Activated naive CD4-positive, alpha-beta T cell treated with anti-CD3 and anti-CD28 coated beads for 36 hours (primary cell): ENCODE measurements at places on chromosomes 4 and X.

DNA sequence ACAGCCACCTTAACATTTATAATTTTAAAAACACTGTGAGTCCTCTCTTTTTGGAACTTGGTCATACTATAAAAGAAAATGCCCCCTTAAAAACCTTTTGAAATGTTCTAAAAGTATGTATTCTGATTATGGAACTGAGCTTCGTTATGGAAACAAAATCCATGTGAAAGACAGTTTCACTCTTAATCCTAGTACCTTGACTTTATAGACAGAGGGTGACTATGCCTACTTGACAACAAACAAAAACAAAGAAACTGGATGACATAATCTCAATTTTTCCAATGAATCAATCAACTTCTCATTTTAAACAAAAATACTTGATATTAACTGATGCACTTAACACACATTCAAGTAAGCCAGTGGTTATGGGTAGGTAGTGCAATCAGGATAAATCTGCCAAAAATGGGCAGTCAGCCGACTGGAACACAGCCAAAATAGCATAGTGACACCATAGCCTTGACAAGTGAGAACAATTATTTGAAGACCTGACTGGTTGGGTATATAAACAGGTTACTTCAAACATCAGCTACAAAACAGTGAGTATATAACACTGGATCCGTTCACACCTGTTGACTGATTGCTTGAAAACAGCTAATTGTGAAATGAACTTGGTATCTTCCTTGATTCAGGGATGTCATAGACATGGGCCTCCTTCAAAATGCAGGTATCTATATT lies 265.5 kb downstream of the PPP3CA start:
- DNase-seq: no peak

DNA sequence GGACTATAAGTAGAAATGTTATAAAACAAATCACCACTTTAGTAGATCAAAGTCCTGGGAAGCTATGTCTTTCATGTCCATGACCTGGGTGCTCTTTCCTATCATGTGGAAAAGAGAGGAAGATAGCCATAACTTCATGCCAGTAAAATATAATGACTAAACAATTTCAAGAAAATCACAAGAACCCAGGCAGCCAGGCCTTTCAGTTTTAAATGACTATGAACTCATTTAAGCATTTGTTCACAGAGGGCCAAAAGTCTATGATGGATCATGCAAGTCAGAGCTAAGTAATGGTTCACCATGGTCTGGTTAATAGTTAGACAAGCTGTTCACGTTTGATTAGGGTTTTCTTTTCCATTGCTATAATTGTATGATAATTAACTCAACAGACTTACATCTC lies 155.8 kb downstream of the PPARGC1A start:
- DNase-seq: no peak

GRCh38 chrX:66634272-66634671 lies 4.6 kb downstream of the EDA2R start:
- DNase-seq: no peak

GRCh38 chr4:2290974-2291704 lies 29.2 kb upstream of the MXD4 start:
- peak; percentile 73 for DNase-seq

GRCh38 chr4:46505131-46505530 lies 115.2 kb upstream of the GABRA2 start:
- DNase-seq: no peak

GRCh38 chr4:41408859-41409593 lies 128.9 kb upstream of the LIMCH1 start:
- DNase-seq: no peak

GRCh38 chr4:184856277-184856609 lies 30.5 kb upstream of the ACSL1 start:
- no peak for DNase-seq

DNA sequence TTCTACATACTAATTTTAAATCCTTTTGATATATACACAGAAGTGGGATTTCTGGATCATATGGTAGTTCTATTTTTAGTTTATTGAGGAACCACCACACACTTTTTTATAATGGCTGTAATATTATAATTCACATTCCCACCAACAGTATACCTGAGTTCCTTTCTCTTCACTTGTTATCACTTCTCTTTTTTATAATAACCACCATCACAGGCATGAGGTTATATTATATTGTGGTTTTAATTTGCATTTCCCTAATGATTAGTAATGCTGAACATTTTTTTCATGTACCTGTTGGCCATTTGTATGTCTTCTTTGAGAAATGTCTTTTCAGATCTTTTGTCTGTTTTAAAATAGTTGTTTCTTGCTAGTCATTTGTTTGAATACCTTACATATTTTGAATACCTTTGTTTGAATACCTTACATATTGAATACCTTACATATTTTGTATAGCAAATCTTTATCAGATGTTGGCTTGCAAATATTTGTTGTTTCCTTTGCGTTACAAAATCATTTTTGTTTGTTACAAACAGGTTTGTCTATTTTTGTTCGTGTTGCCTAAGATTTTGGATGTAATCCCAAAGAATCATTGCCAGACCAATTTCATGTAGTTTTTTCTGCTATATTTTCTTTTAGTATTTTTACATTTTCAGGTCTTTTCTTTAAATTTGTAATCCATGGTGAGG lies 198.5 kb upstream of the KLF8 start:
- no peak for DNase-seq

DNA sequence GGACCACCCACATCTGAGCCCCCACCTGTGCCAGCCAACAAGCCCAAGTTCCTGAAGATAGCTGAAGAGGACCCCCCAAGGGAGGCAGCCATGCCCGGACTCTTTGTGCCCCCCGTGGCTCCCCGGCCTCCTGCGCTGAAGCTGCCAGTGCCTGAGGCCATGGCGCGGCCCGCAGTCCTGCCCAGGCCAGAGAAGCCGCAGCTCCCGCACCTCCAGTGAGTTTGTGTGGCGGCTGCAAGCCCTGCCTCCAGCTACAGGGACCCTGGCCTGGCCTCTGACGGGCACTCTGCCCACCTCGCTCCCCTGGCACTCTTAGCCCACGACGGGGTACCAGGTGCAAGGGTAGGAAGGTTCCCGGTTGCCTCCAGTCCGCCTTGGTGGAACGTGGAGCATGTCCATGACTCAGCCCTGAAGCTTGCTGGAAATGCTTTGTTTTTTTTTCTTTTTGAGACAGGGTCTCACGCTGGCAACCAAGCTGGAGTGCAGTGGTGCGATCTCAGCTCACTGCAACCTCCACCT lies 13.7 kb upstream of the ADD1 start:
- DNase-seq: no peak

DNA sequence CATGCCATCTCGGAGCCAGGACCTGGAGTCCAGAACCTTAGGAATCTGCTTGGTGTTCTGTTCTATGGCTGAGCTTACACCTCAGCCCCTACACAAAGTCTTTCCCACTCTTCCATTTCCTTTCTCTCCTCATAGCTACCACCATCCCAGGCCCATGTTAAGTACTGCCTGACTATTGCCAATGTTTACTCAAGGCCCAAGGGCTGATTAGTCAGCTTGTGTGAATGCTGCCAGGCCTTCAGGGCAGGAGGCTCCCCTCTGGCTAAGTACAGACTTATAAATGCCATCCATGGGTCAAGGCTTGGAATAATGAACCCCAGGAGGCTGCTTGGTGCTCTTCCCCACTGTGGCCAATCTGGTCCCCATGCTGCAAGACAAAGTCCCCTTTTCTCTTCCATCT lies 411.6 kb upstream of the MAGEB18 start:
- DNase-seq: no peak

DNA sequence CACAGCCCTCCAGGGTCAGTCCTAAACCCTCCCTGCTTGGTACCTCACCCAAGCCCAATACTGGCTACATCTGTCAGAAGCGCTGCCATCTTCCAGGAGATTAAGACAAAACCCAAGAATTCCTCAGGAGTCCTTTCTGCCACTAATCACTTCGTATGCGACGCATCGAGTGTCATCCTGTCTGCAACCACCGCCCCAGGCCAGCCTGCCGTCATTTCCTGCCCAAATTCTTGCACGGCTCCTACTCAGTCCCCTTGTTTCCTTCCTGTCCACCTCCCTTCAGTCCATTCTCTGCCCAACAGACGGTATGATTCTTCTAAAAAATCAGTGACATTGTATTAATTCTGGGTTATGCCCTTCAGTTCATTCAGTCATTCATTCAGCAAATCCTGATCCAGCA lies 113.6 kb downstream of the NFKB1 start:
- peak; percentile 53 for DNase-seq

GRCh38 chr4:156190615-156191014 lies 236.9 kb upstream of the CTSO start:
- DNase-seq: no peak

GRCh38 chr4:122827879-122828601 lies 1.4 kb downstream of the FGF2 start:
- DNase-seq: peak; percentile 71

DNA sequence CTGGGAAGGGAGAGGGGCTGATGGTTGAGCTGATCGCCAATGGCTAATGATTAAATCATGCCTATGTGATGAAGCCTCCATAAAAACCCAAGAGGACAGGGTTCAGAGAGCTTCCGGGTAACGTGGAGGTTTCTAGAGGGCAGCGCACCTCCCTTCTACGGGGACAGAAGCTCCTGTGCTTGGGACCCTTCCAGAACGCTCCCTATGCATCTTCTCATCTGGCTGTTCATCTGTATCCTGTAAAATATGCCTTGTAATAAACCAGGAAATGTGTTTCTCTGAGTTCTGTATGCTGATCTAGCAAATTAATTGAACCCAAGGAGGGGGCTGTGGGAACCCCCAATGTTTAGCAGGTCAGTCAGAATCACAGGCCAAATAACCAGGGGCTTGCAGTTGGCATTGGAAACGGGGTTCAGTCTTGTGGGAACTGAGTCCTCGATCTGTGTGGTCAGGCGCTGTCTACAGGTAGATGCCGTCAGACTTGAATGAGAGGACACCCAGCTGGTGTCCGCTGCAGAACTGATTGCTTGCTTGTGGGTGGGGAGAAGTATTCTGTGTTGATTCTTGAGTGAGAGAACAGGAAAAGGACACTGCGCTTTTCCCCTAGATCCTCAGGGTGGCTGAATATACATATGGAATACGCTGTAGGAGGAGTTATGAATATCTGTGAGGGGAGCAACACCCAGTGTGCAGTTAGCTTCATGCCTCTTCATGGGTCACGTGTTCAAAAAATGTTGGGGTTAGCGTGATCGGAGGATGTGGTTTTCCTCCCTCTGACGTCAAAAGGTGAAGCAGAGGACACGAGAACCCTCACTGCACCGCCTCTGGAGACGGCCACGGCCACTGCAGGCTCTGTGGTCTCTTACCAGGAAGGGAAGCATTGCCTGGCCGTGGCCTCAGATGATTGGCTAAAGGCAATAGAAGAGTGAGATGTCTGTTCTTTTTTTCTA lies 29.2 kb downstream of the HTT-AS start:
- DNase-seq: peak; percentile 77

- no peak for DNase-seq
Observed at GRCh38 chr4:100075056-100075455, 115.2 kb downstream of the DDIT4L start.

GRCh38 chr4:122715221-122715620 lies 17.3 kb upstream of the BBS12 start:
- no peak for DNase-seq

DNA sequence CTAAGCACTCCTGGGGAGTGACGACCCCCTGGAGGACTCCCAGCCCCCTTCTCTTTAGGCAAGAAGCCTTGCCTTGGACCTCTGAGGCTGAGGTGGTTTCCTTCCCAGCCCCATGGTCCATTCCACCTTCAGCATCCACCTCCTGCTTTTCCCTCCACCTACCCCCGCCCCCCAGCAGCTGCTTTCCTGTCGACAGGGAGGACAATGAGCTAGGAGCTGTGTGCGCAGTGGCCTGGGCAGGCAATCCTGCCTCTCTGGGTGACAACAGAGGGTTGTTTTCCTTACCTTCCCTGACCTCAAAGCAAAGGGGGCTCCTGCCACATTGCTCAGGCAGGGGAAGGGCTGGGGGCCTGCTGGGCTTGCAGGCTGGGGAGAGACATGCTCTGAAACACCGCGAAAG lies 123.5 kb downstream of the BCOR start:
- no peak for DNase-seq

- no peak for DNase-seq
Observed at GRCh38 chrX:29318012-29318411, 730.8 kb downstream of the IL1RAPL1 start.

DNA sequence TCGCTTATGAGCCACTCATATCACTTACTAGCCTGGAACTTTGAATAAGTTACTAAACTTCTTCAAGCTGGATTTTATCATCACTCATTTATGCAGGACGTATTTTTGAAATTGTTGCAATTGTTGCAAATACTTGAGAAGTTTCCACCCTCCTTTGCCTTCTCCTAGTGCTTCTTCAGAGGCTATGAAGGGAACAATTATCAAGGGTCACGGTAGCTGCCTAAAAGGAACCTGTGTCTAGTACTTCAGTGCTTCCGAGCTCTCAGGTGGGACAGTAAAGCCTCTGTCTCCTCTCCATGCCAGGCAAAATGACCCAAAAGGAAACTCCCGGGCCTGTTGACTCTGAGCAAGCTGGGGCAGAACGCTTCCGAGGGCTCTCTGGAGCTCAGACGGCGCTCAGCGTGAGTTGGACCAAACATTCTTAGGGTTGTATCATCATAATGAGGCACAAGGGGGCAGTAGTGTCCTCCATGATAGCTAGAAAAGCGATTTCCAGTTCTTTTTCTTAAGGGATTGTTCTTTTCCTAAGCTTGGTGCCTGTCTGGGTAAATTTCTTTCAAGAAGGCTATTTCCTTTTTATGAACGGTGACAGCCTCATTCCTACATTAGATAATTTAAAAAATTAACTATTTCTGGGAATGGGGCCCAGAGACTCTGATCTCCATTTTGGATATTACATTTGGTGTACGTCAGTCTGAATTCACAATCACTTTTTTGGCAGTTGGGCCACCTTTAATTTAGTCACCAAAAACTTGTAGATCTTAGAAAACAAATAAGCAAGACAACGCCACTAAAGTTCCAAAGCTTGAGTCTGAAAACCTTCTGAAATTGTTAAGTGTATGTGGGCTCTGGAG lies 73.1 kb downstream of the PACRGL start:
- peak; percentile 38 for DNase-seq

DNA sequence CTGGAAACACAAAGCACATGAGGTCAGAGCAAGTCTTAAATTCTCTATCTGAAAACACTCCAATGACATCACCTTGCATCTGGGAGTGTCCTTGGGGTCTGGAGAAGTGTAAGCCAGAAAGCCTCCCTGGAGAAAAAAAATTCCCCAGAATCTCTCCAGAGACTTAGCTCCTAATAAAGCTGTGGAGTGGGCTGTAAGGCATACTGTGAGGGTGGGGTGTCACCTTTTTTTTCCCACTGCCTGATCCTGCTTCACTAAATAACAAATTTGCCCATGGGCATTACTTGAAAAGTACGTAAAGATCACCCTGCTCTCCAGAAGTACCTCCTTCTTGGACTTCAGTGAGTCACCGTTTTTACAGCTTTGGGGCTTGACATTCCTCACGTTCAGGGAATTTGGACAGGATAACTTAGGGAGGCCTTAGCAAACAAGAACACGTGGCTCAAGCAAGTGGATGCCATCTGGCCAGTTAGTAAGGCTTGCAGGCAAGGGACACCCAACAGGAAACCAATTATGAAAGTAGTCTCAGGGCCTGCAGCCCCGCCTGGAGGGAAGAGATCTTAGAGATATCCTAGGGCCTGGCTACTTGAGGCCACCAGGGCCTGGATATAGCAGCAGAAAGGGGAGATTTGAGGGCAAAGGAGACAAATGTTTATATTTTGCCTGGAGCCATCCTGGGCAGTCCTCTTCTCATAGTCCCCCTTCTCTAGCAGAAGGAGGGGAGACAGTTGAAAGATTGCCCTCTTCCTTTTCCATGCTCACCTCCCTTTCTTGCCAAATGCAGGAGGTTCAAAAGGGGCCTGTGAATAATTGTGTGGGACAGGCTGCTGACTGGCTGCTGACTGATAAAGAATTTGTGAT lies 60.1 kb upstream of the PLAC1 start:
- no peak for DNase-seq

- no peak for DNase-seq
Observed at GRCh38 chr4:27198971-27199370, 338.3 kb downstream of the STIM2 start.
